ENCODE measurements at places on chromosomes 3 and 15. TPM values are rescaled to one million over a fixed set of nuclear protein-coding genes. Genes with fewer than 3 reads are reported as not detected.
A peak's percentile ranks its signal among the peaks of the same experiment; 100 is the strongest.

- no peak for DNase-seq
Measured at GRCh38 chr3:186060222-186060621, 48.7 kb downstream of the ETV5 start.

- DNase-seq: no peak
Measured at GRCh38 chr15:61141497-61142125, 87.5 kb downstream of the RORA start.

GRCh38 chr15:77329202-77329601 is 90.7 kb downstream of the PEAK1 start:
- DNase-seq: no peak

DNA sequence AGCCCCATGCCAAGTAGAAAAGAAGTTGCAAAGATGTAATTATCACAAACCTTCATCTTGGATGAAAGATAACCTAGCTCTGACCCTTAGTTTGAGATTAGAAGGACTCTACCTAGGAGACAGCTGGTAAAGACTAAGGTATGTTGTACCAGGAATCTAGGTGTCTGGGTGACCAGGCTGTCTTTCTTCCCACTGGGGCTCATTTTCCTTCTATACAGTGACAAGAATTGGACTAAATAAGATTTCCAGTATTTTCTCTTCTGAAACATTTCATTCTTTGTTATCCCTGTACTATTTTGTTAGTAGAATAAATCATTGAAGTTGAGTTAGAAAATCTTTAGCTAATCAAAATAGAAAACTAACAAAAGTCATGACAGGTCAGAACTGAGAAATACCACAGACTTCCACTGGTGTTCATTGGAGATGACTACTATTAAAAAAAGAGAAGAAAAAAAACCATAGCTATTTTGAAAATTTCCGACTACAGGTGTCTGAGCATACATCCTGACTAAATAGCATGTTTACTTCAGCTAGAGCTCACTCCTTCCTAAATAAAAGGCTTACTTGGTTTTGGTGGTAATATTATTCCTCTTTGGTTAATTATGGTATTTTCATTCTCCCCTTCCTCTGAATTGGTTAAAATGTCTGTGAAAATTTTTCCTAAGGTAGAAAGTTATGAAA is 10.1 kb downstream of the TGFBR2 start:
- no peak for DNase-seq

GRCh38 chr3:147395899-147396711 is 10.2 kb downstream of the ZIC4 start:
- no peak for DNase-seq

GRCh38 chr3:123700791-123701722 is 116.2 kb upstream of the HACD2 start:
- no peak for DNase-seq

GRAMD2A gene
- 0.77 TPM for total RNA-seq

- no peak for DNase-seq
Measured at GRCh38 chr3:105278688-105279087, 88.0 kb upstream of the ALCAM start.

DNA sequence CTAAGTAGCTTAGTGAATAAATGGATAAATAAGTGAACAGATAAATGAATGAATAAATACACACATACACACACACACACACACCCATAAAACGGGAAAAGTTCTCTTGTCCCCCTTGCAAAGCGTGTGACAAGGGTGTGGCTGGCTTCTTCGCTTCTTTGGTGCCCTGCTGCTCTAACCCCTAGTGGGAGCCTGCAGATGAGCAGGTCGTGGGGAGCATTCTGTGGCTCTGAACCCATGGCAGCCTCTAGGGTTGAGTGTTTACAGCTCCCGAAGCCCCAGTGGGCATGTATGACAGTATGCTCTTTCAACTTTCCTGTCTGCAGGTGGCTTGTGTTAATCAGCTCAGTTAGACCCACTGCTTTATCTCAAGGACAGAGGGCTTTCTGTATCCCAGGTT is 582.3 kb downstream of the EDEM1 start:
- DNase-seq: no peak

CD200R1 gene
- total RNA-seq: not detected

PLSCR5 gene
- not detected for total RNA-seq

DNA sequence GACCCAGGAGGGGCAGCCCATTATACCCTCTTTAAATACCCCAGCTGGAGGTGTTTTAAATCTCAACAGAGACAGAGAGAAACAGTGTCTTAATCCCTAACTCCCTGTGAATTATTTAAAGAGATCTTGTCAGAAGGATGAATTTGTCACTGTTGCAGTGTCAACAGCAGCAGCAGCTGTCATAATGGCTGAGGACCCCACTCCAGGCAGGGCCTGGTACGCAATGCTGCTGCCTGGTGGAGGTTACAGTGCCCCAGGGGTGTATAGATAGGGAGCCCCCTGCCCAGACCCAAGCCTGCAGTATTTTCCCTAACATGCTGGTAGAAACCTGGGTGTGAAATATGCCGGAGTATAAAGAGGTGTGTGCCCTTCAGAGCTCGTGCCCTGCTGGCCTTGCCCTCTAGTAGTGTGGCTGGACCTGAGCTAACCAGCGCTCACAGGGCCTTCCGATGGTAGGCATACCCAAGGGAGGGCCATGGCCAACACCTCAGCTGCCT is 143.0 kb downstream of the EPHB1 start:
- DNase-seq: no peak

STRIT1 gene
- not detected for total RNA-seq

DNA sequence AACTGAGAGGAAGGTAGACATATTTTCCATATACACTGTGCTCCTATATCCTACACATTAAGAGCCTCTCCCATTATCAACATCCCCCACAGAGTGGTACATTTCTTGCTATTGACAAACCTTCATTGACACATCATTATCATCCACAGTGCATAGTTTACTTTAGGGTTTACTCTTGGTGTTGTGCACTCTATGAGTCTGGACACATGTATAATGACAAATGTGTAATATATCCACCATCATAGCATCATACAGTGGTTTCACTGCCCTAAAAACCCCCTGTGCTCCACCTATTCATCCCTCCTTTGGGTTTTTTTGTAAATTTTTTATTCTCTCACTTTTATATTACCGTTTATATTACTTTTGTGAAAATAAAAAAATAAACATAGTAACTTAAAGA is 22.2 kb upstream of the CLDN18 start:
- no peak for DNase-seq

DNA sequence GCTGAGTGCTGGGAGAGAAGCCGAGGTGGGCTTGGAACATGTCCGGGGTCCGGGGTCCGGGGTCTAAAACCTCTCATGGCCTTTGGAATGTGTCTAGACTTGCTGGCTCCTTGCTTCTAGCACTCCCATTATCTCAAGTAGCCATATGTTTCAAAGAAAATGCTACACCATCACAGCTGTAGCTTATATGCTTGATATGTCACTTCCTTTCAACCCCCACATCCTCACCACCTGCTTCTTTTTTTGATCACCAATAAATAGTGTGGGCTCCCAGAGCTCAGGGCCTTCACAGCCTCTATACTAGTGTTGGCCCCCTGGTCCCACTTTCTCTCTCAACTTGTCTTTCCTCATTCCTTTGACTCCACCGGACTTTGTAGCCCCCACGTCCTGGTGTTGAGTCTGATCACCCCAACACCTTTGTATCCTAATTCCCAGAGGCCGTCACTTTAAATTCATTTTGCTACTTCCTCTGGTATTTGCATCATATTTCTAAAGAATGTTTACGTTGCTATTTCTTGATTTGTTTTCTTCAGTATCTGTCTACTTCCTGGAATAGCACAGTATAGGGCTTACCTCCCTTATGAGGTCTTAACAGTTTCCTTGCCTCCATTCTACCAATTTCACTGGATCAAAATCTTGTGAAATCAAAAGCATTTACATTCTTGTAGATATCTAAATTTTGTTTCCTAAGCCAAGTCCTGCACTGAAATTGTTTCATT is 71.9 kb upstream of the CHRNB4 start:
- no peak for DNase-seq

SEMA6D gene
- total RNA-seq: 13.4 TPM

- peak; percentile 82 for DNase-seq
Measured at GRCh38 chr15:33111041-33111451, 83.5 kb downstream of the FMN1 start.
